ENCODE measurements at places on chromosomes 12 and 14.

DNA sequence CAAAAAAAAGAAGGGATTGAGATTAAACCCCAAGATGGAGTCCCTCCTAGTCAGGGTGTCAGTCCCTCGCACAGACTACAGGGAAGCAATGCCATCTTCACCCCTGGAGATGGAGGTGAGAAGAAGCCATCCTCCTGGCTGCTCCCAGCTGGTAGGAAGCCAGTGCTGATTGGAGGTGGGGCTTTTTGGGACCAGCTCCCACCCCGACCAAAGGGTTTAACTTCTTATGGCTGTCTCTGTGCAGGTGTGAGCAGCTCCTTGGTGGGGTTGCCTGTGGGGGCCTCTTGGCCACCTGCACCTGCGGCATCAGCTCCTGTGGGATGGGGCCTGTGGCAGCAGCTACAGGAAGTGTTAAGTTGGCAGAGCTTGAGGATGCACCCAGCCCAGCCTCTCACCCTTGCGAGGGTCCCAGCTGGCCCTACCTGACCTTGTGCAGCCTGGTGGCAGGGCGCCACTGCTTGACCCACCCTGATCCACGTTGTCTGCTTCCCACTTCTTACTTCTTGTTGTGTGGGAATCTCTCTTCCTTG, 3.8 kb upstream of the KRT86 start:
- no peak for DNase-seq

DNA sequence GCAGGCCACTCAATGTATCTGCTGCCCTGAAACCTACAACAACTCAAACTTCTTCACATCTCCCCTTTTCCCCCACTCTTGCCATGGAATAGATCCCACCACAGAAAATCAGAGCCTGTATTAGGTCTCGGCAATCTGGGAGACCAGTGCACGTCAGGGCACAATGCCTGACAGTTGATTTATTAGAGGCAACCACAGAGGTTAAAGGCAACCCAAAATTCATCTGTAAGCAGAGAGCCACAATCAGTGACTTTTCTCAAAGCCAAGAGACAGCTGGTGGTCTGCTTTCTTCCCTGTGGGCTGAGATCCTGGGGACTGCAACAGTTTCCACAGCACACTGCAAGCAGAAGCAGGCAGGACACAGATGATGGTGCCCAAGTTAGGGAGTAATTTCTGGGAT, 169.0 kb upstream of the NTF3 start:
- no peak for DNase-seq

GRCh38 chr12:118371321-118372282, 1.1 kb downstream of the TAOK3 start:
- no peak for DNase-seq

GRCh38 chr14:30559638-30560091, 707 bp downstream of the G2E3 start:
- peak; percentile 52 for DNase-seq
